ENCODE measurements at places on chromosomes 2 and 18.

- no peak for DNase-seq
Measured at GRCh38 chr2:240626531-240627300, 1.4 kb downstream of the GPR35 start.

DNA sequence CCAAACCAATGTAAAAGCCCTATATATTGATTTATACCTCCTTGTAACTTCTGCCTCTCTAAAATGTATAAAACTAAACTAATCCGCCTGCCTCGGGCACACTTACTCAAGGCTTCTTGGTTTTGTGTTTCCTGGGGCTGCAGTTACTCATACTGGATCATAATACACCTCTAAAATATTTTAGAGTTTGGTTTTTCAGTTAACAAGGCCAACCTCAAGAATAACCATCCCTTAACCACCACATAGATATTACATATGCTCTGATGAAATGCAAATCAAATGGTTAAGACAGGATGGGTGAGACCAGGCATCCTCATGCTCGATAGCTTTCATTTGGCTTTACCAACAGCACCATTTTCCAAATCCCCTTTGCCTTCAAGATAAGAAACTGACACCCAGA is 46.4 kb downstream of the UXS1 start:
- no peak for DNase-seq

- DNase-seq: no peak
Measured at GRCh38 chr2:197615016-197615652, 60.3 kb downstream of the RFTN2 start.

GRCh38 chr2:142515493-142515892 is 362.0 kb upstream of the KYNU start:
- DNase-seq: no peak

DNA sequence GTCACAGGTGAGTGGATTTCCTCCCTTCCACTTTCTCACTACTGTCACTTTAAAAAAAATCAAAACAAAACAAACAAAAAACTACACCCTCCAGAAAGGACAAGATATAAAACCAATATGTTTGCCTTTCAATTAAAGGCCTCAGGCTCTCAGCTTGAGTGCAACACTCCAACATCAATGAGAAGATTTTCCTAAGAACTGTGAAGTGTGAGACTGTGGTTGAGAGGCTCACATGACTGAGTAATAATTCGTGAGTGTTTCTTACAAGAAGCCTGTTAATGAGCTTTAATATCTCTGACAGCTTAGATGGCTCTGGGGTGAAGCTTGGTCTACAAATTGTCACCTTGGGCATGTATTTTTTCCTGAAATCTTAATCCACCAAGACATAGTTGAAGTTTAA is 216.1 kb downstream of the ETAA1 start:
- no peak for DNase-seq

GRCh38 chr2:38095996-38096861 is 20.3 kb upstream of the CYP1B1 start:
- DNase-seq: no peak

- no peak for DNase-seq
Measured at GRCh38 chr2:157777427-157777826, 98.7 kb downstream of the ACVR1 start.

GRCh38 chr2:167579826-167580225 is 667.6 kb downstream of the STK39 start:
- DNase-seq: no peak

GRCh38 chr18:62769216-62769615 is 53.9 kb downstream of the PHLPP1 start:
- DNase-seq: no peak

- DNase-seq: peak; percentile 38
Measured at GRCh38 chr18:9366126-9366714, 31.6 kb downstream of the TWSG1 start.

GRCh38 chr18:35736696-35737095 is 155.2 kb downstream of the GALNT1 start:
- DNase-seq: no peak

DNA sequence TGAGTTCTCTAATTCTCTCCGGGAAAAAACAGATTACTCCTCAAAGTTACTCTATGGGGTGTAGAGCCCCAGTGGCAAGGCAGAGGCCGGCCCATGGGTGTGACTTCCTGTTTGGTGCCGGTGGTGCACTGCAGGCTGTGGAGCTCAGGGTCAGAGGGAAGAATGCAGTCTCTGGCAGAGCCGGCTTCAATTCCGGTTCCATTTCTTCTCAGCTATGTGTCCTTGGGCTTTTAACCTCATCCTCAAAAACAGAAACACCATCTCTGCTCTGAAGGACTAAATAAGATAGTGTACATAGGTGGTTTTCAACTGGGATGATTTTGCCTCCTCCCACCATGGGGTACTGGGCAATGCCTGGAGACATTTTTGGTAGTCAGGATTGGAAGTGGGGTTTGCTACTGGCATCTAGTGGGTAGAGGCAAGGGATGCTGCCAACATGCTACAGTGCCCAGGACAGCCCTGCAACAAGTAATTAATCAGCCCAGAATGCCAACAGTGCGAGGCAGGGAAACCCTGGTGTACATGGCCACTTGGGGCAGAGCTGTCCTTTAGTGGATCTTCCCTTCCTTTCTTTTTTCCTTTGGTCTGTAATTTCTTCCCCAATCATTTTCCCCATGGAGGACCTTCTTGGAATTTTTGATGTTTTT is 81.2 kb downstream of the INSIG2 start:
- DNase-seq: no peak

DNA sequence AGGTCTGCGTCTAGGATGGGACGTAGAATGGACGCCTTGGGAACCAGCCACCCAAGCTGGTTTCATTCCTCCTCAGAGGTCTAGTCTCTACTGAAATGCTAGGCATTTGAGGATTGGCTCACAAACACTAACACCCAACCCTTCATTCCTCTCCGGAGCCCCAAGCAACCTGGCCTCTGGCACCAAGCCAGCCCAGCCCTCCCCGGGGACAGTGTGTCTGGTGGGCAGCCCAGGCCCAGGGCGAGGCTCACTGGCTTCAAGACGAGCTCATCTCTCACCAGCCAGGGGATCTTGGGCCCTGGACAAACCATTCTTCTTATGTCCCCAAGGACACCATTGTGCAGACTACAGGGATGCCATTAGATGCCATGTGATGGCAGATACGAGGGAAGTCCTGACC is 182.5 kb downstream of the CTIF start:
- no peak for DNase-seq

DNA sequence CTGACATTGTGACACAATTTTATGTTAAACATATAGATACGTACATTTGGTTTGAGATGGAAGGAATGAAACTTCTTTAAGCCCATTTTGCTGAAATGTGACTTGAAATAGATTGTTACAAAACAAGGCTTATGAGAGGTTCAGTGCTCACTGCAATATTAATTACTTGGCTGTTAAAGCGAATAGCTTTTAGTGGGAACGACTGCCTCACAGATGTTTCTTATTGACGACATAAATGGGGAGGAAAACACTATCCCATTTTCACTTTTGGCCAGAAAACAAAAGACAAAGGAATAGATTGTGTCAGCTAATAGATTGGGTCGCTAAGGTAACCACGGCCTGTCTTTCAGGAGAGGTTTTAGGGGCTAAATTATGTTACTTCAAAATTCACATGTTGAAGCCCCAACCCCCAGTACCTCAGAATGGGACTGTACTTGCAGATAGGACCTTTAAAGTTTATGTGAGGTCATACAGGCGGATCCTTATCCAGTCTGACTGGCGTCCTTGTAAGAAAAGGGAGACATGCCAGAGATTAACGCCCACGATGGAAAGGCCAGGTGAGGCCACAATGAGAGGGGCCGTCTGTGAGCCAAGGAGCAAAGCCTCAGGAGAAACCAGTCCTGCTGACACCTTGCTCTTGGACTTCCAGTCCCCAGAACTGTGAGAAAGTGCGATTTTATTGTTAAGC is 10.8 kb downstream of the INPP1 start:
- DNase-seq: no peak

- DNase-seq: no peak
Measured at GRCh38 chr2:1484131-1484884, 71.0 kb downstream of the TPO start.

GRCh38 chr2:37891846-37892435 is 33.1 kb upstream of the RMDN2 start:
- DNase-seq: no peak

DNA sequence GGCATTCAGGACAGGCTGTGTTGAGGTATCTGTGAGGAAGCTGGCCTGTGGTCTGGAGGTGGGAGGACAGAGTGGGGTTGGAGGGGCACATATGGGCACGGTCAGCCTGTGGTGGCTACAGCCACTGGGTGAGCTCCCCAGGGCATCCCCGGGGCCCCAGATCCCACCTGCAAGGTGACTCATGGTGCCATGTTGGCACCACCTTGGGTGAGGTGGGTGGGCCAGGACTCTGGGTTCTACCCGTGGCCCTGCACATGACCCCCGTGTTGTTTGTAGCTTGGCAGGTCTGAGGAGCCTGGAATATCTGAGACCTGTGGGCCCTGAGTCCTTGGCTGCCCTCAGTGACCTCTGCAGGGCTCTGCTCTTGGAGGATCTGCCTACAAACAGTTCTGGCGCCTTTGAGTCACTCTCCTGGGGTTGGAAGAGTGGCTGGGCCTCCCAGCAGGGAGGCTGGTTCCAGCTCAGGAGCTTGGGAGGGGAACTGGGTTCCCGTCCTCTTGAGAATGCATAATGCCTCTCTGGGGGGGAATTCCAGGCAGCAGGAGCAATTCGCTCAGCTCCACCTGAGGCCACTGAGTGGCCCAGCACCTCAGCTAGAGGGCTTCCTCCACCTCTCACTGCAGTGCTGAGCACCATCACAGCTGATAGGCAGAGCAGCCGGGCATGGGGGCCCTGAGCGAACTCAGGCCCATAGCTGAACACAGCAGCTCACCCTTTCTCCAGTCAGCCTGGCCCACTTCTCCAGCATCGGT is 105.1 kb downstream of the DYSF start:
- peak; percentile 25 for DNase-seq

DNA sequence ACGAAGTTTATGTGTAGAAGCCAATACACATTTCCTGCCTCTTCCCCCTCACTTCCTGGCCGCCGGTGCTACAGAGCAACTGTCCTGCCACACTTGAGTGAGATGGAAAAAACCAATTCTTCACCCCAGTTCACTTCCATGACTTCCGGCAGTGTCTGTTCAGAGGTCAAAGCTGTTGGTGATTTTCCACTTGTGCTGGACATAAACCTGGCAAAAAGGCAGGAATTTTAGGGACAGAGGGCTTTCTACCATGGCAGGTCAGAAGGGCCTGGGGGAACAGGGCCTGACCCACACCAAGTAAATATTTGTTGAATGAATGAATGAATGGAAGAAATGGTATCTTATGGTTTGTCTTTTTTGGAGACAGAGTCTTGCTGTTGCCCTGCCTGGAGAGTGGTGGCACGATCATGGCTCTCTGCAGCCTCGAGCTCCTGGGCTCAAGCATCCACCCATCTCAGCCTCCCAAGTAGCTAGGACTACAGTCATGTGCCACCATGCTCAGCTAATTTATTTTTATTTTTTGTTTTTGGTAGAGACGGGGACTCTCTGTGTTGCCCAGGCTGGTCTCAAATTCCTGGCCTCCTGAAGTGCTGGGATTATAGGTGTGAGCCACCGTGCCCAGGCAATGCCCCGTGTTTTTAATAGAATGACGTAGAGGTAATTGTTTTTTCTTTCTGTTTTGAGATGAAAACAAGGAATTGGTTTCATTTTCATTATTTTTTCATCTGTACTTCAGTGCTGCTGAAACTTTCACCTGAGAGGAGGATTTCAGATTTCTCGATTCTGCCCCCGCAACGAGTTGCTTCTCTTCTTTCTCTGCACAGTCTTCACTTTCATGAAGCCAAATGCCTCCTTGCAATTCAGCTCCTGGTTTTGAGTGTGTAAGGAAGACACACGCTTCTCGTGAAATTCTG is 48.0 kb upstream of the LPIN2 start:
- DNase-seq: no peak
